GM12864 (cell line): ENCODE measurements at places on chromosomes 13 and 19.

GRCh38 chr13:47117268-47117667 is 220.4 kb upstream of the HTR2A start:
- DNase-seq = no peak

GRCh38 chr13:76619631-76620030 is 266.6 kb downstream of the KCTD12 start:
- DNase-seq = no peak

DNA sequence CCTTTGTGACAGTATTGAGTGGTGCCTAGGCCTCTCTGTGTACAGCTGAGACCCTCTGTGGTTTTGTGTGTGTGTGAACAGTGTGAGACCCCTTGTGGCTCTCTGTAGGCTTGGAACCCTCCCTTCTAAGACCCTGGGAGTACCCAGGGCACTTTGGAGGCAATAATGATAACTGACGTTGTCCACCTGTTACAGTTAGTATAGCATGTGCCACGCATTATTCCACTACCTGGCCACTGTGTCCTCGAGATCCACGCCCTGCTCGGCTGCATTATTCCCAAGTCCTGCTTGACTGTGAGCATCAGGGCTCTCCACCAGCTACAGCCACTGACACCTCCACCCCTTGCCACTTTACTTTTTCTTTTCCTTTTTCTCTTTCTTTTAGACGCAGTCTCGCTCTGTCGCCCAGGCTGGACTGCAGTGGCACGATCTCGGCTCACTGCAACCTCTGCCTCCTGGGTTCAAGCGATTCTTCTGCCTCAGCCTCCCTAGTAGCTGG is 2.0 kb downstream of the GRAMD1A start:
- DNase-seq = no peak

DNA sequence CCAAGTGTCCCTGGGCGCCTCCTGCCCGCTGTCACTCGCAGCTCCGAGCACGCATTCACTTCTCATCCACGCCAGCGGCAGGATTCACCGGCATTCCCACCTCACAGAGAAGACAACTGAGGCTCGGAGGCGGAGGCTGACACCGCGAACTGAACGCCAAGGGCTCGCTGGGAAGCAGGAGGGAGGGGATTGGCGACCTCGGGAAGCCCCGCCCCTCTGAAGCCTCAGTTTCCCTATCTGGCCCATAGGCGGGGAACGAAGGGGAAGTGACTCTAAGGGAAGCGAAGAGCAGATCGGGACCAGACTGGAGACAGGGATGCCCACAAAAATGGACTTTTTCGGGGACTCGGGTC is 256 bp downstream of the MICOS13 start:
- no peak for DNase-seq

DNA sequence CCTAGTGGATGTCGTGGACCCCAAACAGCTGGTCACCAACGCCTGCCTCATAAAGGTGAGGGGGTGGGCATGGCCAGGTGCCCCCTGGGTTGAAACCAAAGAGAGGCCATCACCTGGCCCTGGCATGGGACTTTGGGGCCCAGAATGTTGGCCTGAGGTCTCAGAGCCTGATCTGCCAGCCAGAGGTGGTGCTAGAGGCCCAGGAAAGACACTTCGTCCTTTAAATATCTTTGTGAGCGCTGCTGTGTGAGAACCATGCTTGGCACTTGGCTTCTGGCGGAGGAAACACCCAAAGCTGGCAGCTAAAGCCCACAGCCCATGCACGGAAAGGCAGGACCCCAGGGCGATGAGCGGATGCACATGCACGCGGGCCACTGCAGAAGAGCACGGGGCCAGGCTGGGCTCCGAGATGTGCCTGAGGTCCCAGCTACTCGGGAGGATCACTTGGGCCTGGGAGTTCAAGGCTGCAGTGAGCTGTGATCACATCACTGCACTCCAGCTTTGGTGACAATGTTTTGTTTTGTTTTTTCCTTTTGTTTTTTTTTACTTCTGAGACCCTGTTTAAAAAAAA is 4.3 kb upstream of the ADM5 start:
- no peak for DNase-seq

GRCh38 chr13:51814825-51815650 is 11.1 kb upstream of the DHRS12 start:
- DNase-seq = no peak

GRCh38 chr19:16325641-16326400 is 1.2 kb downstream of the KLF2 start:
- DNase-seq = no peak

GRCh38 chr13:112657850-112658445 is 31.9 kb upstream of the ATP11A start:
- DNase-seq = no peak
